C1 segment of cervical spinal cord (tissue), 14 donors: ENCODE measurements at places on chromosomes 5 and 9.

GRCh38 chr5:143435210-143435657, 31.7 kb upstream of the NR3C1 start:
- no peak for DNase-seq

DNA sequence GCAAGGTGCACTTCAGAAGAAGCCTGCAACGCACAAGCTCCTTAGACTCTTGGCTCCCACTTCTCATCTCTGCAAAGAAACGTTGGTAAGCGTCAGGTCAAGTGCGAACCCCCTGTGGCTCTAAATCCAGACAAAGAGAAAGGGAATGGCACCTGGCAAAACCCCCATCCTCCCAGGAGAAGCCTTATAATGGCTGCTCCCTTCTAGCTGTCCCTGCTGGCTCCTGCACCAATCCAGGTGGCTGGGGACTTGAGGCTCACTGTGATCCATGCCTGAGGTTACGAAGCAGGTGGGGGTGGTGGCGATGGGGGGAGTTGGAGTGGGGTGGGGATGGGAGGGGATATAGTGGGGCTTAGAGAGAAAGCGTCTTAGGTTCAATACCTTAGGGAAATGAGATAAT, 272.8 kb downstream of the DENND1A start:
- no peak for DNase-seq

DNA sequence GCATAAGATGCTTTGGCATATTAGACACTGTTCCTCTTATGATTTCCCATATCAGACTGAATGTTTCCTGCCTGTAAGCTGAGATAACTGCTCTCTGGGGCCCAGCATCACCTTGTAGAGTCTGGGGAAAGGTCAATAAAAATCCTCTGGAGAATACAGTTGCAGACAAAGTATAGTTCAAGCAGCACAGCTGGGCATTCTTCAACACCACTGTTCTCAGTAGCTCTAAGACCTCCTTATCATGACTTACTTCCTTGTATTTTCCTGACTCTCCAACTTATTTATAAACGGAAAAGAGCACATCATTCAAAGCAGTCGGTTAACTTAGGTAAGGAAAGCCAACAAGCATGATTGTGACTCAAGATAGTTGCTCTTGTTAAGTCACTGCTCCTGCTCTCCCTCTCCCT, 208.7 kb upstream of the RASEF start:
- no peak for DNase-seq

- no peak for DNase-seq
Observed at GRCh38 chr5:173730632-173731298, 114.3 kb upstream of the BOD1 start.

GRCh38 chr5:172505845-172506244, 51.5 kb upstream of the SH3PXD2B start:
- no peak for DNase-seq

DNA sequence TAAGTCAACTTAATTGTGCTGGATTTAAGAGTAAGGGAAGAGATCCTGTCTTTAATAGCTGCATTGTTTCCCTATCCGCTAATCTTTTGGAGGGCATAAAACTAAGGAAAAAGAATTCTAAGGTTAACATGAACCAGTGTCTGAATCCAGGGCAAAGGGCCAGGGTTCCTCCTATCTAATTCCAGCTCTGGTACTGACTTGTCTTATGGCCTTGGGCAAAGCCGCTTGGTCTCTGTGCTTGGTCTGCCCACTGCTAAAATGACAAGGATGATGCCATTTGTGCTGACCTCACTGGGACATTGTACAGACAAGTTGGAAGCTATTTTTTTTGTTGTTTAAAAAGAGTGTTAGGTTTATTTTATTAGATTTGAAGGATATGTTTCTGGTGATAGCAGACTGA, 334.7 kb upstream of the PIK3R1 start:
- no peak for DNase-seq

DNA sequence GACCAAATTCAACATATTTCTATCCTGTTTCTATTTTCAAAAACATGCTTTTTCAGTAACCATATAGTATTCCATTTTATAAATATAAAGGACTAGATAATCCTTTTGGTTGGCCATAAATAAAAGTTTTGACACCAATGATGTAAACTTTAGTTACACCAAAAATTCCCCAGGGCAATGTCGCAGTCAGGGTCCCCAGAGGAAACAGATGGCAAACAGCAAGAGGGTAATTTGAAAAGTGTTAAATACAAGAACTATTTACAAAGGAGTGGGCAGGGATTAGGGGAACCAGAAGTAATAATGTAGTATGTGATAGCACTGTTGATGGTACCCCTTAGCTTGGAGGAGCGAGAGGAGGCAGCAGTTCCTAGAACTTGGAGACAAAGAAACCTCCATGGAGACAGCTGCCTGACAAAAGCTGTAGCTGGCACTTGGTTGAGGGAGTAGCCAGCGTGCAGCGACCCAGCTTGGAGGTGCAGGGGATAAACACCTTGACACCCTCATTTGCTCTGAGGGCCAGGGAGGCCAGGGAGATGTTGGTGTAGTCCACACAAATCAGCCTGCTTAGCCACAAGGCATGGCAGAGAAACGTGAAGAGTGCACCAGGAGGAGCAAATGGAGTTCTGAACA, 18.3 kb upstream of the MSANTD3 start:
- DNase-seq: no peak

DNA sequence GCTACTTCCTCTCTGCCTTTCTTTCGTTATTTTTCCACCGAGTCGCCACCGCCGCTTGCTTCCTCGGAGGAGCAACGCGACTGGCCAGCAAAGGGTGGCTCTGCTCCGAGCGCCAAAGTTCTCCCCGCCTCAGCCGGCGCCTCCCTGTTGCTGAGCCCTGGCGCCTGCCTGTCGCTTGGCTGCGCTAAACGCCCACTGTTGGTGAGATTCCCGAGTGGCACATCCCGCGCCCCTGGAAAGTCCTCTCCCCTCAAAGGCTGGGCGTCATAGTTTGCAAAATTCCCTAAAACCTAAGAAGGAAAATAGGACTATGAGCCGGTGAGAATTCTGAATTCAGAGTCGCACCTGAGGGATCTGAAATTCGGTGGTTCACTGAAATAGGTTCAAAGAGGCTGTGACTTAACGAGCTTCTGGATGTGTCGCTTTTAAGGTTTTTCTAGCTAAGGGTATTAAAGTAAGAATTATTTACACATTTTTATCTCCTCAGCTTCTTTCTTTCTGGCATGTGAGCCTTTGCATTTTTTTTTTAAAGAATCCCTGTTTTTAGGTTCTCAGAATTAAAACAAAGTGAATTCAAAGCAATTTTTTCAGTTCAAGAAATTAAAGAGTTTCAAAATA, at the start of gene GRIN3A:
GRIN3A (minus strand) TSS at position 82 of the 618 bp plus-strand sequence. CDS start 668 bp downstream, outside the sequence.
- no peak for DNase-seq

DNA sequence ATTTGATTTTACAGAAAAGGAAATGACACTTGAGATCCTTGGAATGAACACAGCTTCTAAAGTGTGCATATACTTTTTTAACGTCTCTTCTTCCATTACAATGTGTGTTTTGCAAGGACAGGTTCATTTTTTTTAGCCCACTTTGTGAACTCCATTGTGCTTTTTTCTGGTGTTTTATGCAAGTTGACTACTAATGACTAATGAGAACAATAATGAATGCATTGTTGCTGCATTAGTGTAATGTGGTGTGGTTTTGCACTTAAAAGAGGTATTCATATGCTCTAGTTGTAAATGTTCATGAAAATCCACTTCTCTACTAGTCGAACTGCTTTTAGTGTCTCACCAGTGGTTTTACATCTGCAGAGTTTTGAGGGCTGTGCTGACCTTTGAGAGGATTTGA, 93.6 kb downstream of the UHRF2 start:
- DNase-seq: no peak

- no peak for DNase-seq
Observed at GRCh38 chr5:39040875-39041274, 33.3 kb downstream of the RICTOR start.

DNA sequence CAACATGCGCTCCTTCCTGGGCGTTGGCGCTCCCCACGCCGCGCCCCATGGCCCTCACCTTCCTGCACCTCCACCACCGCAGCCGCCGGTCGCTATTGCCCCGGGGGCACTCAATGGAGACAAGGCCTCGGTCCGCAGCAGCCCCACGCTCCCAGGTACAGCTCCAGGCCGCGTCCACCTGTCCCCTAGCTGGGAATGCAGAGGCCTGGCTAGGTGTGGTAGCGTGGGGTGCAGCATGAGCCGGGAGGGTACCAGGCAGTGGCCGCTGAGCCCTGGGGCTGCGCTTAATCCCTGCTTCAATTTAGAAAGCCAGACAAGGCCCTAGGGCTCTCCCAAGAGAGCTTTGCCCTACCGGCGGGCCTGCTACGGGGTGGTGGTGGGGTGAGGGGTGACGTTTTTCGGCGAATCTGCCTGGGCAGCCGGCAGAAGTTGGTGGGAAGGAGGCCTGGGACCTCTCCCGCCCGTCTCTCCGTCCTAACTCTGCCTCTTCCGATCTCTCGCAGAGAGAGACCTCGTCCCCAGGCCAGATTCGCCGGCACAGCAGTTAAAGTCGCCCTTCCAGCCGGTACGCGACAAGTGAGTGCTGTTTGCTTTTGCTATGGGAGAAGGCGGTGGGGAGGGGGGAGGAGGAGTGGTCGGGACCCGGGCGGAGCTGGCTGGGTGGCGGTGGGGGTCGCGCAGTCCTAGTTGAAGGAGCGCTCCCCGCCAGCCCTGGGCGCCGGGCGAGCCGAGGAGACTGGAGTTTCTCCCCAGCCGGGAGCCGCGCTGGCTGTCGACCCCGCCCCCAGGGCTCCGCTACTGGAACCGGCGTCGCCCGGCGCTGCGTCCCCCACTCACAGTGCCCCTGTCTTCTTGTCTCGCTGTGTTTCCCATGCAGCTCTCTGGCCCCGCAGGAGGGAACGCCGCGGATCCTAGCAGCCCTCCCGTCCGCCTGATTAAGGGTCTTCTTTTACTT, 4.8 kb downstream of the IRX1 start:
- DNase-seq: no peak

DNA sequence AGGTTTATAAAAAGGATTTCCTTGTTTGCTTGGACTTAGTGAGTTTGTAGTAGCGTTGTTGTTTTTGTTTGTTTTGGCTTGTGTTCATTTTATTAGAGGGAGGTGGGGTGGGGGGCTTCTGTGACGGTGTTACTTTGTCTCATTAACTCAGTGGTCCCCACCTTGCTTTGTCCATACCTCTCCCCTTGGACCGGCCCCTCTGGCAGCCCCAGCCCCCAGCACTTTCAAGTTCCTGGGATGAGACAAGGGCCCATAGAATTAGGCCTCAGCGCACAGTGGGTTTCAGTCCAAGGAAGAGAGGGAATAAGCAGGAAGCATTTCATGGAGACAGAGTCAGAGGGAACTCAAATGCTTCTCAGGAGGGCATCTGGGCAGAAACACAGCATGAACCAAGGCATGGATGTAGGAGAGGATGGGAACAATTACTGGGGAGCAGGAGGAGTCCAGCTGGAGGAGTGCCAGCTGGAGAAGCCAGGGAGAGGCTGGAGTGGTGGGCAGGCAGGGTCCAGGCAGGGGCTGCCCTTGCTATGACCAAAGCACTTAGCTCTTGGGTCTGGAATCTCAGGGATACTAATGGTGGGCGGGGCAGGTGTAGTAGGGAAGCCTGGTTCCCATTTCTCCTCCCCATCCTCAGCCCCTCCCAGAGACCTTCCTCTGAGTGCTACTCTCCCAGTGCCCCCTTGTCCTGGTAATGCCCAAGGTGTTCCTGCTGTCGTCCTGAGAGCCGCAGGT, 23.5 kb upstream of the ENHO start:
- DNase-seq: no peak

DNA sequence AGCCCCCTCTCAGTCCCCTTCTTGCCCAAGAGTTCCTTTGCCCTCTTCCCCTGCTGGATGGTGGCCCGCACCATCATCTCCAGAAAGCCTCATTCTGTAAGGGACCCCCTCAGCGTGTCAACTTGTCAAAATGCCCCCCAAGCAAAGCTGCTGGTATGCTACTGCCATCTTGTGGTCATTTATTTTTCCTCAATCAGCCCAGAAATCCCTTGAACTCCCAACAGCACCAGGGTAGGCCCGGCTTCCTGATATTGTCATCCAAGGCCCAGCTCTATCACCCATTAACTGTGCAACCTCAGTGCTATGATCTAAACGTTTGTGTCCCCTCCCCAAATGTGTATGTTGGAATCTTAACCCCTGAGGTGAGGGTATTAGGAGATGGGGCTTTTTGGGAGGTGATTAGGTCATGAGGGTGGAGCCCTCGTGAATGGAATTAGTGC, 53.2 kb upstream of the FBXW11 start:
- no peak for DNase-seq

GRCh38 chr5:58462623-58463230, 2.8 kb upstream of the PLK2 start:
- no peak for DNase-seq

GRCh38 chr9:76459694-76460635, 983 bp downstream of the GCNT1 start:
- no peak for DNase-seq

GRCh38 chr5:131633830-131634229, 1.2 kb downstream of the RAPGEF6 start:
- DNase-seq: no peak

DNA sequence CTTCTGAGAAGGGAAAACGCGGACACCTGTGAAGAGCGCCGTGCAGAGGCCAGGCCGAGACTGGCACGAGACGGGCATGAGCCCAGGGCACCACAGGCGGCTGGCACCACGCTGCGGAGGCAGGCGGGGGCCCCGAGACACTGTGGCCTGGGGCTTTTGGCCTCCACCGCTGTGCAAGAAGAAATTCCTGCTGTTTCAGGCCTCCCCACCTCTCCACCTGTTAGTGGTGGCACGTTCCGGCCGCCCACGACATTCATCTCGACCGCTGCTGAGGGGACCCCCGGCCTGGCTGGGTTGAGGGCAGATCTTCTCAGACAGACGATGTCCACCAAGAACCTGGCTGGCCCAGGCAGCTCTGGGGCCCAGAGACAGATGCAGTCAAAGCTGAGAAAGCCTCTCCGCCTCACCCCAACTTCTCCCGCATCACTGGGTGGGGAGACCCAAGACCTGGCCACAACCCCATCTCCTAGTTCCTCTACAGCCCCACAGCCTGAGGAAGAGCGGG, 11.5 kb downstream of the NACC2 start:
- DNase-seq: no peak

- no peak for DNase-seq
Observed at GRCh38 chr9:78830301-78830700, 533.4 kb downstream of the PSAT1 start.

DNA sequence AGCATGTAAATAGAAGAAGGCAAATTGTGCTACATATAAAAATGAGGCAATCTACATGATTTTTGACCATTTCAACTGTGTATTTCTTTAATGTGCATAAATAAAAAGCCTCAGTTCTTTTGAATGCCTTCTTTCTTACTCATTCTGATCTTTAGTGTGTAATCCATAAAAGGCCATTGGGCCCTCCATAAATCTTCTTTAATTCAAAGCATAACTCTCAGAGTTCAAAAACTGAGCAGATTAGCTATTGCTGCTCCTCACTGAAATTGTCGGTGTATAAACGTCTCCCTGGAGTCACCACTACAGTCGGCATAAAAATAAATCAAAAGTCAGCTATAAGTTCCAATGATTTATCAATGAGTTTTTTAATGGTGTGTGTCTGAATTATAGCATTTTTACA, 45.3 kb upstream of the ADAMTSL1 start:
- no peak for DNase-seq

DNA sequence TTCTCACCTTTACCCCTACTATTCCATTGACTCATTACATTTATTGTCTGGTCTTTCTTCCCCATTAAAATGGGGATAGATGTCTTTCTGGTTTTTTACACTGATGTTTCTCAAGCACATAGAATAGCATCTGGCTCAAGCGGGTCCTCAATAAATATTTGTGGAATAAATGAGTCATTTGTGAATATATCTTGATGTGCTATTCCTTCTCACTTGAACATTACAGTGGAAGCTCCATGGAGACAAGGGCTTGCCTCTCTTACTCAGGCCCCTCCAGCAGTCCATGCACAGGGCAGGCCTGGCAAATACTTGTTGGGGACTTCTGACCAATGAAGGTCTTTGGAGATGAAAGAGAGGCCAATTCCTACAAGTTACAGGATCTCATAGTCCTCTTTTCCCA, 151.7 kb upstream of the TAS2R1 start:
- no peak for DNase-seq

GRCh38 chr5:159620853-159621540, 290.7 kb upstream of the IL12B start:
- DNase-seq: no peak
